Small intestine (tissue), 16 donors: ENCODE measurements at places on chromosomes 3 and 15. TPM values are rescaled to one million over a fixed set of nuclear protein-coding genes. Genes with fewer than 3 reads are reported as not detected.

The RASGRP1 gene
- polyA plus RNA-seq, result 3.0 TPM

The PTPRG gene
- 9.4 TPM for polyA plus RNA-seq

The RAB43 gene
- 9.5 TPM for polyA plus RNA-seq

The GPR149 gene
- polyA plus RNA-seq, result not detected

- no peak for DNase-seq
These were observed 168.6 kb downstream of the APBA2 start for GRCh38 chr15:29054171-29055045.

- no peak for DNase-seq
These were observed 13.3 kb upstream of the CD200 start for GRCh38 chr3:112319516-112320276.

DNA sequence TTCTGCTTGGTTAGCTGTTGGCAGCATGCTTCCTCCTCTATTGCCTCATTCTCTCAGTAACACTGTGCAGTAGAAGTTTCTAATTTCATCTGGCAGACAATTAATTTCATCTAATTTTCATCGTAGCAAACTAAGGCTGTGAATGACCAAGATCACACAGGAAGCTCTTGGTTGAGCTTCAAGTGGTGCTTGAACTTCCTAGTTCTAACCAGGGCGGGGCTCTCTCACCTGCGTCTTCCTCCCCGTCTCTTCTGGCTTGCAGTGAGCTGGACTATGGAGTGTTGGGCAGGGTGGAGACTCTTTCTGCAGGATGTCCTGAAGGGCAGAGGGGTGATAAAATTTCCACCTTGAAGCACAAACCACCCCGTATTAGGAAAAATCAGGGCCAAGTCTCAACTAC, 2.0 kb upstream of the IL16 start:
- no peak for DNase-seq

- no peak for DNase-seq
These were observed 7.3 kb upstream of the HEG1 start for GRCh38 chr3:125062904-125063618.

GRCh38 chr15:60283936-60284335, 113.8 kb downstream of the ANXA2 start:
- no peak for DNase-seq

The PPP1R14D gene
- polyA plus RNA-seq, result 104 TPM

The CSPG5 gene
- not detected for polyA plus RNA-seq

GRCh38 chr3:129824926-129825541, 68.5 kb downstream of the TMCC1 start:
- peak; percentile 79 for DNase-seq

GRCh38 chr3:46089237-46090011, 62.1 kb upstream of the XCR1 start:
- DNase-seq, result no peak
